ENCODE measurements at places on chromosomes 2 and 18. TPM values are rescaled to one million over a fixed set of nuclear protein-coding genes. Genes with fewer than 3 reads are reported as not detected.

CRYBA2 gene
- total RNA-seq = not detected

WIPF1 gene
- 161 TPM for total RNA-seq

UGT1A5 gene
- not detected for total RNA-seq

CCDC148 gene
- total RNA-seq = 0.23 TPM

DNA sequence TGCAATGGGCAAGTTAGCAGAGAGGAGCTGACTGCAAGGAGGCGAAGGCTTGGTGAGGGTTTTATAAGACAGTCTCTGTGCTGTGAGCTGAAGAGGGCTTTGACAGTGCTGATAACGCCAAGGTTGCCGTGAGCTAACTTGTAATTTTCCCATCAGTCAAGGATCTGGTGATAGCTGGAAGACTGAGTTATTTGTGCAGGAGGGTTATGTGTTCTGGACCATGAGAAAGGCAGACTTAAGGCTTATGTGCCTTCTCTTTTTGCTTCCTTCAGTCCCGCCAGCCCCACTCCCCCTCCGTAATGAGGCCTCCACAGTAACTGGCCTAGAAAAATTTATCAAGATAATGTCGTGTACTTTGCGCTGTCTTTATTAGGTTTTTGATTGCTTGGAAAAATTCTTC, 94.6 kb downstream of the RTP5 start:
- no peak for DNase-seq

- no peak for DNase-seq
Measured at GRCh38 chr2:104406261-104406726, 447.6 kb upstream of the POU3F3 start.

- DNase-seq = no peak
Measured at GRCh38 chr18:65592435-65592834, 158.4 kb upstream of the CDH7 start.

DNA sequence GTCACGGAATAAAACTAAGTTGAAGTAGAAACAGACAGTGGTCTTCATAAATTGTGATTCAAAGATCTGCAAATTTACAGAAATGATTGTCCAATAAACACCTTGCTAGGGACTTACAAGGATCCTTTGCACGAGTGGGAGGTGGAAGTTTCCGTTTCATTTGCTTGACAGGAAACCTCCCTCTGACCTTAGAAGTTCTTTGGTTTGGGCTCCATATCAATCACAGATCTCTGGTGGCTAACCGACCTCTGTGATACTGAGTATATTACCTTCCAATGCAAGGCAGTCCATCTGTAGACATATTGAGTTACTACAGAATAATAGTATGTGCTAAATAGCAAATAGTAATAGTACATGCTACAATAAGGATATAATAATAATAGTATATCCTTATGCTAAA, 33.7 kb upstream of the RNF152 start:
- peak; percentile 65 for DNase-seq

- no peak for DNase-seq
Measured at GRCh38 chr18:59047321-59048047, 92.2 kb upstream of the SEC11C start.

- DNase-seq = no peak
Measured at GRCh38 chr2:180133736-180134135, 126.6 kb upstream of the CWC22 start.
